Epithelial cell of alveolus of lung (primary cell): ENCODE measurements at places on chromosomes 1 and 21. TPM values are rescaled to one million over a fixed set of nuclear protein-coding genes. Genes with fewer than 3 reads are reported as not detected.

EFNA3 gene
- 1.7 and 1.9 TPM in 2 replicates for total RNA-seq

TUFT1 gene
- 2.3 and 6.2 TPM in 2 replicates for total RNA-seq

EXTL1 gene
- total RNA-seq = 0.52 and 0.56 TPM in 2 replicates

ADGRB2 gene
- total RNA-seq = 17.2 and 19.5 TPM in 2 replicates

LCE1E gene
- not detected in 2 replicates for total RNA-seq

CLCA2 gene
- 1.2 TPM in 1 of 2 replicates, not detected in the other for total RNA-seq

USH2A gene
- not detected in 2 replicates for total RNA-seq

LEMD1 gene
- total RNA-seq = not detected in 2 replicates

NSL1 gene
- 34.5 and 43.4 TPM in 2 replicates for total RNA-seq

SLC22A15 gene
- total RNA-seq = 0.32 and 1.9 TPM in 2 replicates

LDLRAD1 gene
- total RNA-seq = not detected in 2 replicates

PRAMEF17 gene
- total RNA-seq = not detected in 2 replicates

VSIG8 gene
- total RNA-seq = not detected in 2 replicates
